NCI-H460 (cell line): ENCODE measurements at places on chromosomes 1 and 21. TPM values are rescaled to one million over a fixed set of nuclear protein-coding genes. Genes with fewer than 3 reads are reported as not detected.

Gene ECM1
- 11.7 and 12.0 TPM in 2 replicates for total RNA-seq

- DNase-seq: no peak
Measured at GRCh38 chr1:181476581-181476980, 6.7 kb upstream of the CACNA1E start.

DNA sequence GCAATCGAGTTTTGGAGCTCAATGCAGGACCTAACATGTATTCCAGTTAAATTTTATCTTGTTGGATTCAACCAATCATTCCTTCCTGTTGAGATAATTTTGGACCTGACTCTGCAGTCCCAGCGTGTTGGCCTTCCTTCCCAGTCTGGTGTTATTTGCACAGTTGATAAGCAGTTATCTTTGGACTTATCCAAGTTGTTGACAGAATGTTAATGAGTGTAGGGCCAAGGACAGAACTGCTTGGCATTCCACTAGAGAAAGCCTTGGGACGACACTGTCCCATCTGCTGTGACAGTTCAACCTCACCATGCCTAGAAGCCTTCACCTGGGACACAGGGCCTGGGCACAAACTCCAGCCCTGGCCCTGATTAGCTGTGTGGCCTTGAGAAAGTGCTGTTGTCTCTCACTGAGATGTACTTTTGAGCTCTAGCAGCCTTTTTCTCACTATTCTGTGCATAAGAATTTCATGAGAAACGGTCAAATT is 104.1 kb upstream of the SLC25A33 start:
- no peak for DNase-seq

DNA sequence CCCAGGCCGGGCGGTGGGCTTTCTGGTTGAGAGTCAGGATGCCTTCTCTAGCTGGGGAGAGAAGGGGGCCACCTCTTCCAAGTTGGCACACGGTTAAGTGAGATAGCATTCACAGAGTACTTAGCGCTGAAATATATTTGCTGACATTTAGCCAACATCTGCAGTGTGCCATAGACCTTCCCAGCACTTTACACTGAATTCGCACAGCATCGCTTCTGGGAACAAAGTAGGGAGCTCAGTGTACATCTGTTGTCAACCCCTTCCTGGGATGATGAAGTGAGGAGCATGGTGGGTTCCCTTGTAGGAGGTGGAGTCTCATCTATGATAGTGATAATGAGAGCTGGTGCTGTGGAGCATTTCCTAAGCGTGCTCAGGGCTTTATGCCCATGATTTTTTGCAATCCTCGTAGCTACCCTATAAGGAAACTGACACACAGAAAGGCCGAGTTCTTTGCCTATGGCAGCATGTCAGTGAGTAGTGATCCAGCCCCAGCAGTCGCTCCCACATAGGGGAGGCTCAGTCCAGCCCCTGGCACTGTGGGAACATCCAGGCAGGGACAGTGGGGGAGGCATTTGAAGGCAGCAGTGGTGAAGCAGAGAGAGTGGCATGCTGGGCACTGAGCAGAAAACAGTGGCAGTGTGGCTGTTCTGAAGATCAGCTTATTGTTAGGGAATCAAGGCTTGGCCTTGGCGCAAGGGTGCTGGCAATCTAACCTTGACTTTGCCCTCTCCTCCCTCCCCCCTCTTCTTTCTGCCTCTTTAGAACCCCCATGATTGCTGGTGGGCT is 176.2 kb downstream of the PGBD5 start:
- DNase-seq: no peak

- DNase-seq: no peak
Measured at GRCh38 chr1:57638239-57638638, 214.4 kb upstream of the DAB1 start.

GRCh38 chr1:162701286-162701685 is 69.0 kb downstream of the DDR2 start:
- no peak for DNase-seq

DNA sequence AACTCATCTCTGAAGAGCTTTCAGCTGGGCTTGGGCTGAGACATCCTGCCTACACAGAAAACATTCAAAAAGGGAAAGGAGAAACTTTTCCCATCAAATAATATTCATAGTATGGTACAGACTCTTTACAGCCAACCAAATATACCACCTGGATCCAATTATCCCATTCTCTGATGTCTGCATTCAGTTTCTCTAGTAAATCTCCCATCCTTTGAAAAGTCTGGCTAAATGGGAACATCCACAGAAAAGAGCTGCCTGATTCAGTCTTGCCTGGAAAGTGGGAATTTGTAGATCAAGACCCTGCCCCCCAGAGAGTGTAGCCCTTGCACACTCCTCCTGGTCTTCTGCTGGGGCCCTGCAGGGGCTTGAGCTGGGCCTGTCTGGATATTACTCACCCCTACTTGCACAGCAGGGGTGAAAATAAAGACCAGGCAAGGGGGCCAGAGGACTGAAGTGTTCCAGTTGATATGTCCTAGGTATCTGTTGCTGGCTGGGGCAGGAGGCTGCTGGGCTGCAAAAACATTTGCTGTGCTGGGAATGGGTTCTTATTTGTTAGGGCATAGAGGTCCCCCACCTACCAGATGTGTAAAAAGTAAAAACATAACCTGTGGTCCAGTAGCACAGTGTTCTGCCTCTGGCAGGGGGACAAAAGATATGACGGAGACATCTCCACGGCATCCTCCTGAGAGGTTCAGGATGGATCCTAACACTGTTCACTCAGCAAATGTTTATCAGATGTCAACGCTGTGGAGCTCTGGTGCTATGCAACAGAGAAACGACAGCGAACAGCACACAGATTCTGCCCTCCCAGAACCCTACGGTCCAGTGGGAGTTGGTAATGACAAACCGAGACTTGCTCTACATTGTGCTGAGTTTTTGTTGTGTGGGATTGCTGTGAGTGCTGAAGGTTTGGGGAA is 140.3 kb downstream of the PLXNA2 start:
- DNase-seq: no peak

Gene KMO
- 0.17 and 0.35 TPM in 2 replicates for total RNA-seq

DNA sequence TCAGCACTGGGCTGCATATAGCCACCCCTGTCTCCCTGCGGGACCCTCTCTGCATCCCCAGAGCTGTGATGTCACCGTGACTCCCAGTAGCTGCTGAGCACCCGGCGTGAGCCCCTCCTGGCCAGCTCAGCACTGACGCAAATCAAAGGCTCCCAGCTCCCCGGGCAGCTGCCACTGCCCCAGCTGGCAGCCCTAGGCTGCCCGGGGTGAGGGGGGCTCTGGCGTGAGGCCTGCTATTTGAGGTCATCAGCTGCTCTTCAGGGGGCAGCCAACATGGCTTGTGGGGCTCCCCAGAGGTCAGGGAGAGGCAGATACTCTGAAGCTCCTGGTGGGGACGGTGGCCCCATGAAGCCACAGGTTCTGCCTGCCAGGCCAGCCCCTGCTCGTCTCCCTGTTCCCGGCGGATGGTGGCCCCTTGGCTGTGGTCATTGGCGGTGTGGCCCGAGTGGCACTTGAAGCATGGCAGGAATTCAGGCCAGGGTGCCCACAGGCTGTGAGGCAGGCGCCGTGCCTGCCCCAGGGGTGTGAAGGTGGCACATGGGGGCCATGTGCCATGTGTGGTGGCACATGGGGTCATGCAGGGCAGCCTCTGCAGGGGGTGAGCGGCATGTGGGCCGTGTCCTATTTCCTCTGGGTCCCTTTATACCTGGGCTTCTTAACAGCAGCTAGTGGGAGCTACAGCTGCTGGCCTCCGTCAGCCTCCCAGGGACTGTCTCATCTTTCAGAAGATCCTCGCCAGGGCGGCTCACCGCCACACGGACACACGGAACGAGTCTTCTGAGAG is 85.4 kb downstream of the SIK1 start:
- DNase-seq: no peak

Gene LRRC7
- 0.20 and 0.40 TPM in 2 replicates for total RNA-seq

Gene CYP4X1
- total RNA-seq: 0.25 and 0.63 TPM in 2 replicates

- no peak for DNase-seq
Measured at GRCh38 chr1:228782662-228783417, 47.6 kb downstream of the RHOU start.
